Hematopoietic multipotent progenitor cell treated with erythropoietin and hydrocortisone succinate and interleukin-3 and kit ligand, for 4 days (in vitro differentiated cells): ENCODE measurements at places on chromosomes 2 and 18.

DNA sequence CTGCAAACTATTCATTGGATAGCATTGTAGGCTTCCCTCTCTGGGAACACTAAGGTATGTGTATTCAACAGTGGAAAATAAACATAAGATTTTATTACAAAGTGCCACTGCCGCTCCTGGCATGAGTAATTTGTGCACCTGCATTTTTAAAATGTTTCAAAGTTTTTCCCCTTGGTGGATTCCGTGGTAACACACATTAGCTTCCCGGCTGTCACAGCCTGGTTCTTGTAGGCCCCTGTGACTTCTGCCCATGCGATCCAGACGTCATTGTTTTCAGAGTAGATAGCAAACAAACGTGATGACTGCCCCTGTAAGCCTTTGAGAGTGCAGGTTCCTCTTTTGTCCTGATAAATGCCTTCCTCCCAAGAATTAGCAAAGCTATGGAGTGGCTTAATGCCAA lies 421.0 kb downstream of the ZNF521 start:
- no peak for DNase-seq

DNA sequence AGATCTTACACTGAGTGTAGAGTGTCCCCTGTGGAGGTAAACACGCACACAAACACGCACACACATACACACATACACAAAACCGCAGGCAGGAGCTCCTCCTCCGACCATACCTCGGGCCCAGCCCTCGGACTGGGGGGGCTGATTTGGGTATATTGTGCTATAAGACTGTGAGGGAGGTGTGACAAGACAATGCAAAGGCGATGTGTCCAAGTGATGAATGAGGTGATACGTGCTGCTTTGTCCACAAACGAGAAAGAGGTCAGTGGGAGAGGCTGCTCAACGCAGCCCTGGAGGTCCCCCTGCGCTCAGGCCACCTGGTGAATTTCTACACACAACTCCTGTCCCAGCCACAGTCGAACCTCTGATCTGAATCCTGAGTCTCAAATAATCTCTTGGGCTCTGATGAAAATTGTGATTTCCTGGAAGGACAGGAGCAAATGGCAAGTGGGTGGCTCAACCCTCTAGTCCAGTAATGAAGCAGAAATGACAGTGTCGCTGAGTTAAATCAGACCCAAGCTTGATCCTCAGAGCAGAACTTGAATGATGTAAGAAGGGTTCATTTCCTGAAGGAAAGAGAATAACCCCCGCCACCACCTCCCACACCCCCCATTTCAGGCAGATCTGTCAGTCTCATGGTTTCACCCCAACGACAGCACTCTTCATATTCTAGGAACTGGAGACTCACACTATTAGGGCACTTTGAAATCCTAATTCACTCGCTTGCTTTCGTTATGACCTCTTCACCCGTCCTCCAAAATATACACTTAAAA lies 48.9 kb upstream of the ASXL2 start:
- no peak for DNase-seq

DNA sequence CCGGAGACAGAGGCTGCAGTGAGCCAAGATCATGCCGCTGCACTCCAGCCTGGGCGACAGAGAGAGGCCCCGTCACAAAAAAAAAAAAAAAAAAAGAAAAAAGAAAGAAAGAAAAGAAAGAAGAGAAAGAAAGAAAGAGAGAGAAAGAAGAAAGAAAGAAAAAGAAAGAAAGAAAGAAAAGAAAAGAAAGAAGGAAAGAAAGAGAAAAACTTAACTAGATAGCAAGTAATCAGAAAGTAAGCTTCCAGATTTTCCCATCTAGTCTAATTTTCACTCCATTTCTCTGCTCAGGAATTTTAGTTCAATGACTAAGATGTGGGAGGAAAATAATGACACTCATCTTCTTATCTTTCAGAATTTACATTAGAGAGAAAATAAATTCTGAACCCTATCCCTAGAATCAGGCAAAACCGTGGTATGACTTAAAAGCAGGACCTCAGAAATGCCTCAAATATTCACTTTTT lies 2.4 kb downstream of the GFPT1 start:
- no peak for DNase-seq

DNA sequence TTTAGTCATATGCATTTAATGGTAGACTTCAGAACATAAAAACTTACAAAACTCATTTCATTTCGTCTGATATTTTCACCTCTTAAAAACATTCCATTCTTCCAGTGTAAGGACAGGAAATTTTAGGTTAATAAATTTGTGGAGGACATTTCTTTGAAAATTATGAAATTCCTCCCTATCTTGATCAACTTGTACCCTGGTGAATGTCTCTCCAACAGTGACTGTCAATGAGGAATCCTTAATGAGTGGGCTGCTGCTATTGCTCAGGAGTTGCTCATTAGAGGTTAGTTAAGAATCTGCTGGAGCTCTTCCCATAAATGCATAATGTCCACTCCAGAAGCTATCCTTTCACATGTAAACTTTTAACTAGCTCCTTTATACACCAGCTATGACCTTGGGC lies 69.1 kb downstream of the LRP1B start:
- no peak for DNase-seq
